ENCODE measurements at places on chromosomes 7 and 10.
A peak's percentile ranks its signal among the peaks of the same experiment; 100 is the strongest.

DNA sequence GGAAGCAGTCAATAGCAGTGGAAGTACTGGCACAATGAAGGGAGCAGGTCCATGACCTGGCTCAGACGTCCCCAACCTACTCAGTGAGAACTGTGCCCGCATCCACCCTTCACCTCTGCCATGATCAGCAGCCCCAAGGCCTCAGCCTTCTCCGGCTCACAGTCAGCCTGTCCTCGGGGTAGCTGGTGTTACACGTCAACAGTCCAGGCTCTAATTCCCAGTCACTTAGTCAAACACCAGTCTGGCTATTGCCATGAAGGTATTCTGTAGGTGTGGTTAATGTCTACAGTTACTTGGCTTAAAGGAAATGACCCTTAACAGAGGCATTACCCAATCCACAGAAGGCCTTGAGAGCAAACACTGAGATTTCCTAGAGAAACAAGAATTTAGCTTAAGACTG, 49.1 kb downstream of the GRB10 start:
- no peak for DNase-seq

DNA sequence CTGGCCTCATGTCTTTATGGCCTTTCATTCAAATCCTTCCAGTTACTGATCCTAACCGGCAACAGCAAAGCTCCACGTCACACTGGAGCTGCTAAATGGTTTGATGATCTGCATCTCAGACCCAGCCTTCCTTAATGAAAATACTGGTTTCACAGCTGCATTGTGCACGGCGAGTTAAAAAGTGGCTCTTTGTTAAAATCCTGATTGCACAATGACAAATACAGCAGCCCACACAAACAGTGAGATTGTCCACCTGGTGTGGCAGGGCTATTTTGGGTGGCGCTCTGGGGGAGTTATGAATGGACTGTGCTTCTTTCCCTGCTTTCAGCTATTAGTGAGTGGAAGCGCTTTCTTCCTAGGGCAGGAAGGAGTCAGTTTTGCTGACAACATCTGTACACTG, 63.4 kb upstream of the C1QL3 start:
- no peak for DNase-seq

- no peak for DNase-seq
Measured at GRCh38 chr7:34831436-34831835, 173.4 kb downstream of the NPSR1 start.

- DNase-seq: no peak
Measured at GRCh38 chr10:127877699-127878098, 15.0 kb downstream of the CLRN3 start.

DNA sequence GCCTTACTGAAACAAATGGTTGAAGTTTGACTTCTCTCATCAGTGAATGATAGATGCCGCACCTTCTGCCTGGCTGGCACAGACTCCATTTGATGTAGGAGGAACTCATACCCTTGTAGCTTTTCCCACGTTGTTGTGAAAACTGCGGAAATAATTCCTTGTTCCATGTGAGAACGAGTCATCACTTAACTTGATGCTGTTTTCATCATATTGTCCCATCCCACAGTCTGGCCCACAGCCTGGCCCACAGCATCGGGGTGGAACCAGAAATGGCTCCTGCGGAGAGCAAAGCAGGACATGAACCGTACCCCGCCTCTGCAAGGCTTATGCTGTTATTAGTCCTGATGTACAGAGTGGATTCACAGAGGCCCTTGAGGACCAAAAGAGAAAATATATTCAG, 587.0 kb downstream of the SDK1 start:
- no peak for DNase-seq

DNA sequence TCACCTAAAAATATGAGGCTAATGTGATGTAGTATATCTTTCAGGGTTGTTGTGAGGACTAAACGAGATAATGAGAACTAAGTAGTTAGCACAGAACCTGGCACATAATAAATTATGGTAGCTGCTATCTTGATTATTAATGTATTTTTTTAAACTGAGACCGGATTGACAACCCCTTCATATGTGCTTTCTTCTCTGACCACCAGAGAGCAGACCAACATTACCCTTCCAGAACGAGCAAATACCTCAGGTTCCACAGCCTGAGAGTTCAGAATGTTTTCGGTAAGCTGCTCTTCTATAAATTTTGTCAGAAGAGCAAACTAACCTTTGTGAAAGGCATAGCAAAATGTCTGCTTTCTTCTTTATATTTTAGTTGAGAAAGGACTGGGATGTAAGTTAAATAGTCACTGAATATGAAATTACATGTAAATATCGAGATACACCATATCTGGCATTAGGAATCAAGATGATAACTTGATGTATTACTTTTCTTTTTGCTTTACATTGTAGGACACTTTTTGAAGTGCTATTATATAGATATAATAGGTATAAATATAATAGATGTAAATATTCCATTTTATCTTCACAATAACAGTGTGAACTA, 13.6 kb upstream of the BPGM start:
- DNase-seq: no peak

DNA sequence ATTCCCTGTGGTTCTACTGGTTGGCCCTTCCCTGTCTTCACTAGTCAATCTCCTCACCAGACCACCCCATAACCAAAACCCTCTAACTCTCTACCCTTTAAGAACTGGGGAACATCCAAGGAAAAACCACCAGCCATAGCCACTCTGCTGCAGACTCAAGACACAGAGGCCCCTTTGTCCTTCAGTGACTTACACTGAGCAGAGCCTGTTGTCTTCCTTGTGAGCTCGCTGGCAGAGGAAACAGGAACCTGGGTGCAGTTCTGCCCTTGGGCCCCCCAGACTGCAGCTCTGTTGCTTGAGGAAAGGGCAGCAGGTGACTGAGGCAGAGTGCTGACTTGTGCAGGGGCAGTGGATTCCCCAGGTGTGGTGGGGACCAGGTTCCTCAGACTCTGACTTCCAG, 30.6 kb downstream of the ZC3HAV1 start:
- DNase-seq: no peak

- no peak for DNase-seq
Measured at GRCh38 chr10:124225467-124226270, 132.3 kb upstream of the CHST15 start.

DNA sequence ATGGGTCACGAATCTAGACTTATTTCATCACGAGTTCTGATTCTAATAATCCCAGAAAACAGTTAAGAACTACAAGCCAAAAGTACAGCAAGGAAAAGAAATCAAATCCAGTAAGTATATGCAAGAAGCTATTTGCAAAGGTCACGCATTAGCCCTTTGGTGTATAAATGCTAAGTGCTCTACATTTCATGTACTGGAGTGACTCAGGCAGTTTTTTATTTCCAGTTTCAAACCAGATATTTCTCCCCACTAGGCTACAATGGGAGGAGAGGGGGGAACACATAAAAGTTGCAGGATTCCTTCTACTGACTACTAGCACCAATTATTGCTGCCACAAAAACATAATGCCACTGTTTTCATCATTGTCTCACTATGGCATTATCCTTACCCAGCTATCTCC, 148.0 kb downstream of the NRCAM start:
- DNase-seq: no peak

- DNase-seq: no peak
Measured at GRCh38 chr7:67512481-67512880, 515.8 kb downstream of the TYW1 start.

GRCh38 chr10:5040781-5041470, 37.3 kb upstream of the AKR1C2 start:
- DNase-seq: no peak

- no peak for DNase-seq
Measured at GRCh38 chr10:42988069-42988468, 88.8 kb upstream of the RET start.

- DNase-seq: no peak
Measured at GRCh38 chr10:118958984-118959925, 70.3 kb upstream of the NANOS1 start.

DNA sequence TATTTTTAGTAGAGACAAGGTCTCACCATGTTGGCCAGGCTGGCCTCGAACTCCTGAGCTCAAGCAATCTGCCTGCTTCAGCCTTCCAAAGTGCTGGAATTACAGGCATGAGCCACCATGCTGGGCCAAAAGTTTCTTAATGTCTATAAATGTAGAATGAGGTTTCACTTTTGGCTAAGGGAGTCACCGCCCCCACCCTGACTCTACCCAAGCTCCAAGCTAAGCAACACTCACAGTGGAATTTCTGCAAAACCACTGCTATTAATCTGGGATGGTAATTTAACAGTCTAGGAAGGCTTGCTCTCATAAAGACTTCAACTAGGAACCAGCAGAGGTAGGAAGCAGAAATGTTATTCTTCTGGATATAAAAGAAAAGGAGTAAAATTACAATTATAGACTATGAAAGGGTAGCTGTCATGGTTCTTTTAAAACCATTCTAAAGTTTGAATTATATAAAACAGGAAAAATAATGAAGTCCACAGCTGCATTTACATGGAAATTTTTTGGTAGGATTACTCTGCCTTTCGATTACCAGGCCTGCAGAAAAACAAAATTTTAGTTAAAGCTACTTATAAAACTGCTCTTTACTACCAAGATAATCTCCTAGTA, 211.6 kb downstream of the SFMBT2 start:
- no peak for DNase-seq

DNA sequence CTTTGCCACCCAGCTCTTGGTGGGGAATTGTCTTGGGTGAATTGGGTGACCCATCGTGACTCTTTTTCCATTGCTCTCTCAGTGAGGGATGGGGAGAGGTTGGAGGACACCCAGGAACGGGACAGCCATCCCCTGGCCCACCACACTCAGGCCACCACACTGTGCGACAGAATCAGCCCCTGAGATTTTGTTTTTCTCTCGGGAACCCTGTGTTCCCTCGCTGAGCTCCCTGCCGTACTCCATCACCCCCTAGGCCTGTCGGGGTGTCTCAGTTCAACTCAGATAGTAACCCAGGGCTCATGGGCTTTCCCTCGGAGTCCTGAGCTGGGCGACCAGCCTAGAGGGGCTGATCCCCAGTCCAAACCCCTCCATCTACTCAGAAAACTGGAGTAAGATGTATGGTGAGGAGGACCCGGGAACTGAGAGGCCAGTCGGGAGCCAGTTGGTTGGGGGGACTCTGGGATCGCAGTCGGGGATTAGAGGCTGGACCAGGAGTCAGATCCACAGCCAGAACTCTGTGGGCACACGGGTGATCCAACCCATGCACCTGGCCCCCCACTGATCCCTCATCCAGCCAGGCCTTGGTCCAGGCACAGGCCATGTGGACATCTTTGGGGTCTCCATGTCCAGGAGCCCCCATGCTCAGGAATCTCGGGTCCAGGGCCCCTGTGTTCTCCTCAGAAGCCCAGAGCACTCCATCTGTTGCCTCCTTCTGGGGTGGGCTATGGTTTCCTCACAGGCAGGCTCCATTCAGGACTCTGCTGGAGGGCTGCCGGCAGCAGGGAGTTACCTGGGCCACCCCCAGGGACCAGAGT, 9.3 kb downstream of the CRYGN start:
- DNase-seq: no peak

DNA sequence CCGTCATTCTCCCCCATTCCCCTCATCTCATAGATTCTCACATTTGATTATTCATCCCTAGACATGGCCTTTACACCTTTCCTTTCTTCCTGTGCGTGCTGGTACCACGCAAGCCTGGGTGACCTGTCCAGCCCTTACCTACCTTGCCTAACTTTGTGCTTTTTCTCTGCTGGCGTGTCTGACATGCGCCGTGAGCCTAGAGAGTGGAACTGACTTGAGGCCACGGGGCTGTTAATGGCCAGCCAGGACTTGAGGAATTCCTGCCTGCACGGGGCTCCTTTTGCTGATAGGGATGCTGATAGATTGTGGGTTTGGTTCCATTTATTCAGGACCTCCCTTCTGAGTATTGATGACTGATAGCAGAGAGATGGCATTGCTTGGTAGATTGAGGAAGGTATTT, 134.2 kb downstream of the DOCK1 start:
- no peak for DNase-seq

GRCh38 chr10:35940141-35941041, 298.3 kb upstream of the FZD8 start:
- peak; percentile 39 for DNase-seq

DNA sequence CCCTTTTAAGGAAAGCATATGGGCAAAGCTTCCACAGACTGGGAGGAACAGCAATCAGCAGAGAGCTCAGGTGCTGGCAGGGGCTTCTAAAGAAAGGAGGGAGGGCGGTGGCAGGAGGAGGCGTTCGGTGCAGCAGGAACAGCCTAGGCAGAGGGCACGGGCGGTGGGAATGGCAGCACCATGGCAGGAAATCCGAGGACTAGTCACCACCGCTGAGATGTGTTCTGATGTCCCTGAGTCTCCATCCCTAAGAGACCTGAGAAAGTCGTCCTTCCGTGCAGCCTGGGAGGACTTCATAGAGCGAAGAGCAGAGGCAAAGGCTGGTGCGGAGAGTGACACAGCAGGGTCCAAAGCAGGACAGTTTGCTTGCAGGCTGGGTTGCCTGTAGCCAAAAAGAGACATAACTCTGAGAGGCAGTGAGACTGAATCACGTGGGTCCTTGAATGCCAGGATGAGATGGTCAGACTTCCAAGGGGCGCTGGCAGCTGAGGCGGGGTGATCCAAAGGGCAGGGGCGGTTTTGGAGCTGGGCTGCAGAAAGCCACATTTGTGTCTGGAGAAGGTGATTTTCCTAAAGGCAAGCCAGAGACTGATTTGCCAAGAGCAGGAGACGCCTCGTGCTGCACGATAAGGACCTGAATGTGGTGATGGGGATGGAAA, 35.8 kb upstream of the GRID1 start:
- DNase-seq: no peak

- DNase-seq: no peak
Measured at GRCh38 chr10:99975942-99976809, 33.6 kb downstream of the DNMBP start.

DNA sequence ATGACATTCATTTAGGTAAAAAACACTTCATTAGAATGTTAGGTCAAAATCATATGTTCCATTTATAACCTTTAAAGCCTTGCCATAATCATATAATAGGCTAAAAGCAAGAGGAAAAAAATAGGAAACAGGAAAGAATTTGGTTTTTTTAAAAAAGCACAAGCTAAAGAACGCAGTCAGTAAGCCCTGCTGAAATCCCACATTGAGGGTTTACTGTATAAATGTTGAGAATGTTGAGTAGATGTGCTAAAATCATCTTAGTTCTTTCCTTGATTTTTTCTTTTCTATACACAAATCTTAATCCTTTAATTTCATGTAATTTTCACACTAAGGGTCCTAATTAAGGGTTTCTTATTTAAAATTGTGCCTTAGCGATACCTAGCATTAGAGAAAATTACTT, 133.0 kb downstream of the TSPAN12 start:
- DNase-seq: no peak

DNA sequence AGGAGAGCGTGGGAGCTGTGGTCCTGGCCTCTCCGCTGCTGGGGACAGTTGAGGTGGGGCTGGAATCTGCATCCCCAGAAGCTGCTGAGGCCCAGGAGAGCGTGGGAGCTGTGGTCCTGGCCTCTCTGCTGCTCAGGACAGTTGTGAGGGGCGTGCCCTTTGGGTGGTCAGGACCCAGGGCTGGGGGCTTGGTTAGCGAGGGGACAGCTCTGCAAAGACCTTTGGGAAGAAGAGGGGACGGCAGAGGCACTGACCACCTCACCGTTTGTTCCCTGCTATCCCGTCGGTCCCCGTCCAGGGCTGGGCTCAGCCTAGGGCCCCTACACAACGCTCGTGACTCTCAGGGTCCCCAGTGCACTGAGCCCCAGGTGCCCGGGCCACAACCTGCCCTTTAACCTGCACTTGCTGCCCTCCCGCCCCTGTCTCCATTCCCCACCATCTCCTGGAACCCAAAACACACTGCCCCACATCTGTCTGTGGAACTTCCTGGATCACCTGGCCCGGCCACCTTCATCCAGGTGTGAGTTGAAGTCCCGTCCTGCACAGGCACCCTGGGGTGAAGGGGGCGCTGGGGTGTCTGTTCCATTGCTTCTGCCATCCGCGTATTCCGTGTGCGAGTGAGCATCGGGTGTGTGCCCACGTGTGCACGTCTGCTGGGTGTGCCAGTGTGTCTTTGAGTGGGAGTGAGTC, 14.1 kb downstream of the FOXL3 start:
- DNase-seq: no peak

GRCh38 chr7:81638198-81638597, 131.6 kb downstream of the HGF start:
- no peak for DNase-seq
